ENCODE measurements at places on chromosomes 7 and 10. TPM values are rescaled to one million over a fixed set of nuclear protein-coding genes. Genes with fewer than 3 reads are reported as not detected.

The AEBP1 gene
- 33.3 TPM for total RNA-seq

The SNCG gene
- 192 TPM for total RNA-seq

The XRCC2 gene
- total RNA-seq: 9.9 TPM

The ZNF107 gene
- total RNA-seq: 4.4 TPM

The KAZALD1 gene
- 1.8 TPM for total RNA-seq

The LRRD1 gene
- total RNA-seq: 0.34 TPM

Measured in motor neuron (in vitro differentiated cells).